ENCODE measurements at places on chromosomes 7 and 10.
A peak's percentile ranks its signal among the peaks of the same experiment; 100 is the strongest.

- DNase-seq: no peak
These were observed 175.7 kb downstream of the GFRA1 start for GRCh38 chr10:116097239-116097784.

- DNase-seq: no peak
These were observed 146.5 kb upstream of the WNT16 start for GRCh38 chr7:121182281-121182680.

- DNase-seq: no peak
These were observed 1.3 kb downstream of the POR start for GRCh38 chr7:75916259-75916658.

DNA sequence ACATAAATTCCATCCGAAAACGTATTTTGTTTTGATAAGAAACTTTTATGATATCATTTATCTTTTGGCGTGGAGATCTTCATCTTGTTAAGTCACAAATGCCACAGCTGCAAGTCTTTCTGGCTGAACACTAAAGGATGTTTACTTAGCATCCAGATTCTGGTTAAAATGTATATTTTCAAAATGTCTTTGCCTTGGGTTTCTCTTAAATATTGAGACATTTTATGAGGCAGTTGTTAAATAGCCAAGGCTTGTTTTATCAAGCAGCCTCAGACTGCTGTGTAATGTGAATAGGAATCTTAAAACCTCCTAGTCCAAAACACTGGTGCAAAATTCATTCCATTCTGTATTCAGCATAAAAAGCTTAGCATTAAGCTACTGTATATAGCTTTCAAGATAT, 136.3 kb upstream of the FZD1 start:
- no peak for DNase-seq

GRCh38 chr10:10803278-10803677, 214.4 kb upstream of the CELF2 start:
- DNase-seq: peak; percentile 92

- DNase-seq: no peak
These were observed 6.9 kb upstream of the RAPGEF5 start for GRCh38 chr7:22363756-22364422.

GRCh38 chr10:130967784-130968183, 343.7 kb downstream of the TCERG1L start:
- no peak for DNase-seq

Data from stromal cell of bone marrow (primary cell).